Gastroesophageal sphincter (tissue), 4 donors: ENCODE measurements at places on chromosomes 1 and 21.

DNA sequence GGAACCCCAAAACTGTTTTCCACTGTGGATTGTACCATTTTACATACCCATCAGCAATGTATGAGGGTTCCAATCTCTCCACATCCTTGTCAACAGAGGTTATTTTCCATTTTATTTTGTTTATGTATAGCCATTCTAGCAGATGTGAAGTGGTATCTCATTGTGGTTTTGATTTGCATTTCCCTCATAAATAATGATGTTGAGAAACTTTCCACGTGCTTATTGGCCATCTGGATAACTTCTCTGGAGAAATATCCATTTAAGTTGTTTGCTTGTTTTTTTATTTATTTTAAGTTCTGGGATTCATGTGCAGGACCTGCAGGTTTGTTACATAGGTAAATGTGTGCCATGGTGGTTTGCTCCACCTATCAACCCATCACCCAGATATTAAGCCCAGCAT, 280.2 kb upstream of the USP25 start:
- H3K4me3 ChIP-seq = no peak overlapping the region
- H3K27ac ChIP-seq = no peak overlapping the region
- H3K27me3 ChIP-seq = no peaks in the 10 kb centered on the region
- H3K4me1 ChIP-seq = peaks cover 3% of the 10 kb centered on the region

DNA sequence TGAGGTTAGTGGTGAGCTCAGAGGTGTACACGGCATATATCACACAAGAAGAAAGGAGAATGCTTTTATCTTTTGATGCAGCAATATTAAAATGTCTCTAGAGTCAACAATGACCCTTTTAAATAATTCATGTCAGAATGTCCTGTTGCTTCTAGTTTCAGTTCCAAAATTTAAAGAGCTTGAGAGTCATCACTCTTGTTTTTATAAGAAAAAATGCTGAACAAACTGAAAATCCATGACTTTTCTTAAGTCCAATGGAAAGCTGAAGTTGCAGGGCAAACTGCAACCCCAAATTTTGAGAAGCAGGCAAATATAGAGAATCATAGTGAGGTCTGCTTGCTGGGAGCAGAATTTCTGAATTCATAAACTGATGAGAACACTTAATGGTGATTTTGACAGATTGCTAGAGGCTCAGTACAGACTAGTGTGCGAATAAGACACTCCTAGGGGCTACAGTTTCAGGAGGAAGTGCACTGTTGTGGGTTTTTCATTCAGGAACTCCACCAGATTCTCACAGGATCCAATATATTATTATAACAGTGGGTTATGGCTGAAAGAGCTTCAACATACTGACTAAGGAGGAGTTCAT, 135.1 kb downstream of the CLIC6 start:
- no peak overlapping the region for H3K4me3 ChIP-seq
- no peaks in the 10 kb centered on the region for H3K27me3 ChIP-seq
- no peaks in the 10 kb centered on the region for H3K36me3 ChIP-seq
- H3K4me1 ChIP-seq = no peaks in the 10 kb centered on the region

DNA sequence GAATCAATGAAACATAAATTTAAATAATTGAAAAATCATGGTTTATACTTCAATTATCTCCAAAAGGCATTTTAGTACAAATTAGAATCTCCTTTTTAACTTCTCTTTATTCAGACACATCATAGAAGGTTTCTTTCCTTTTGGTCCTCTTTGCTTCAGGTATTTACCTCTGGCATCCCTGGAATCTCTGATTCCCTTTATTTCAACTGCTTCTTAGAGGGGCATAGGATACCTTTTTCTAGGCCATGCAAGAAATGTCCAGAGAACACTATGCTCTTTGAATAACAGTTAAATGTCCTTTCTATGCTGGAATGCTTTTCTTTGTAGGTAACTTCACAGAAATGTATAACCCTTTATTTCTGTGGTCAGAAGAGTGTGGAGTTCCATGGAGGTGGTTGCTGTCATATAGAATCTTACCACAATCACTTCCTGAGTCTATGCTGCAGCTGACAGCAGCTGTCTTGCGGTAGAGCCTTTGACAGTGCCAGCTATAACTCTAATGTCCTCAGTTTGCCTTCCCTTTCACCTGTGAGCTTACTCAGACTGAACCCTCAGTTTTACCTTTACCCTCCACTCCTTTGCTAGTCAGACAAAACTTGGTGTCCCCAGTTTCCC, 8.6 kb downstream of the LAMC2 start:
- H3K36me3 ChIP-seq = no peaks in the 10 kb centered on the region
- no peak overlapping the region for H3K4me3 ChIP-seq
- no peak for ATAC-seq
- no peaks in the 10 kb centered on the region for H3K27me3 ChIP-seq
- peak overlapping the region; percentile 55 for H3K27ac ChIP-seq

- ATAC-seq = no peak
- no peaks in the 10 kb centered on the region for H3K36me3 ChIP-seq
- no peak overlapping the region for H3K4me3 ChIP-seq
- no peaks in the 10 kb centered on the region for H3K4me1 ChIP-seq
- H3K27me3 ChIP-seq = no peaks in the 10 kb centered on the region
Measured at GRCh38 chr1:56301791-56302190, 277.6 kb downstream of the PLPP3 start.

- peaks cover 2% of the 10 kb centered on the region for H3K4me1 ChIP-seq
- no peaks in the 10 kb centered on the region for H3K27me3 ChIP-seq
- H3K36me3 ChIP-seq = peaks cover 15% of the 10 kb centered on the region
- no peak for ATAC-seq
- peak overlapping the region; percentile 88 for H3K27ac ChIP-seq
Measured at GRCh38 chr1:84573481-84573966, 716 bp downstream of the CTBS start.

GRCh38 chr1:6271006-6271405, 10.1 kb upstream of the GPR153 start:
- H3K4me1 ChIP-seq = peaks cover 3% of the 10 kb centered on the region
- no peak overlapping the region for H3K27ac ChIP-seq
- ATAC-seq = no peak
- no peaks in the 10 kb centered on the region for H3K36me3 ChIP-seq

GRCh38 chr1:208184966-208185654, 59.1 kb downstream of the PLXNA2 start:
- H3K4me1 ChIP-seq = peaks cover 8% of the 10 kb centered on the region
- H3K27me3 ChIP-seq = no peaks in the 10 kb centered on the region
- ATAC-seq = peak; percentile 49
- no peaks in the 10 kb centered on the region for H3K36me3 ChIP-seq

GRCh38 chr1:9907441-9907840, 2.6 kb downstream of the CTNNBIP1 start:
- H3K36me3 ChIP-seq = no peaks in the 10 kb centered on the region
- H3K27me3 ChIP-seq = no peaks in the 10 kb centered on the region
- H3K27ac ChIP-seq = no peak overlapping the region
- H3K4me1 ChIP-seq = peaks cover 35% of the 10 kb centered on the region
- ATAC-seq = no peak

- H3K4me1 ChIP-seq = peaks cover 3% of the 10 kb centered on the region
- H3K36me3 ChIP-seq = no peaks in the 10 kb centered on the region
- H3K27me3 ChIP-seq = no peaks in the 10 kb centered on the region
- peak; percentile 35 for ATAC-seq
Measured at GRCh38 chr1:203320591-203321272, 15.4 kb downstream of the BTG2 start.

GRCh38 chr1:239276051-239276450, 110.3 kb upstream of the CHRM3 start:
- no peaks in the 10 kb centered on the region for H3K36me3 ChIP-seq
- H3K27me3 ChIP-seq = no peaks in the 10 kb centered on the region
- no peaks in the 10 kb centered on the region for H3K4me1 ChIP-seq
- H3K4me3 ChIP-seq = no peak overlapping the region

DNA sequence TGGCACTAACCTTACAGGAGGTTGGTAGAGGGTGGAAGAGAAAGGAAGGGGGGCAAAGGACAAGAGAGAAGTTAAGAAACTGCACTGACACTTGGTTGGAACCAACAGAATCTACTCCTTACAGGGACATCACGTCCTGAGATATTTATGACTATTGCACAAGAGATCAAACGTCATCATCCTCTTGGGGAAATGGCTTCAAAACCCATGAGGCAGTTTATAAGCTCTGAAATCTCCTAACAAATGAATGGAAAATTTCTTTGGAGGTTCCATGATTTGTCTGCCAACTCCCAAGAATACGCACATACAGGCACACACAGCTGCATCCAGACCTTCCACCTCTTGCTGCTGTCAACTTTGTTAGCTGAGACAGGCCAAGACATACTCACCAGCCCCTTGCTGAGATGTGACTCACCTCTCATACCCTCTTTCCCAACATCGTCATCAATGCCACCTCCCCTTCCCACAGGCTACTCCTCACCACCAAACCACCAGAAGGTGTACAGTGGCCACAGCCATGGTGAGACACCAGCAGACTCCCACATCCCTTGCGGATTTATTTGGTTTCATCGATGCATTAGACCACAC, 135.5 kb downstream of the SETD4 start:
- H3K36me3 ChIP-seq = no peaks in the 10 kb centered on the region
- no peak overlapping the region for H3K27ac ChIP-seq
- peak; percentile 73 for ATAC-seq

GRCh38 chr1:47681735-47682134, 243.9 kb downstream of the FOXD2 start:
- H3K36me3 ChIP-seq = no peaks in the 10 kb centered on the region
- no peak overlapping the region for H3K27ac ChIP-seq
- peaks cover 12% of the 10 kb centered on the region for H3K27me3 ChIP-seq
- H3K4me3 ChIP-seq = no peak overlapping the region
- ATAC-seq = no peak
- no peaks in the 10 kb centered on the region for H3K4me1 ChIP-seq

- no peaks in the 10 kb centered on the region for H3K36me3 ChIP-seq
- H3K4me3 ChIP-seq = no peak overlapping the region
- H3K27ac ChIP-seq = no peak overlapping the region
- no peak for ATAC-seq
- peaks cover 3% of the 10 kb centered on the region for H3K4me1 ChIP-seq
Measured at GRCh38 chr1:171814692-171815091, 26.6 kb upstream of the DNM3 start.

GRCh38 chr1:233490488-233490887, 123.4 kb upstream of the KCNK1 start:
- H3K4me1 ChIP-seq = no peaks in the 10 kb centered on the region
- no peaks in the 10 kb centered on the region for H3K27me3 ChIP-seq
- no peak overlapping the region for H3K27ac ChIP-seq
- no peaks in the 10 kb centered on the region for H3K36me3 ChIP-seq

GRCh38 chr1:162596514-162597170, 35.1 kb downstream of the UAP1 start:
- H3K4me3 ChIP-seq = no peak overlapping the region
- no peaks in the 10 kb centered on the region for H3K27me3 ChIP-seq
- ATAC-seq = no peak
- no peak overlapping the region for H3K27ac ChIP-seq

DNA sequence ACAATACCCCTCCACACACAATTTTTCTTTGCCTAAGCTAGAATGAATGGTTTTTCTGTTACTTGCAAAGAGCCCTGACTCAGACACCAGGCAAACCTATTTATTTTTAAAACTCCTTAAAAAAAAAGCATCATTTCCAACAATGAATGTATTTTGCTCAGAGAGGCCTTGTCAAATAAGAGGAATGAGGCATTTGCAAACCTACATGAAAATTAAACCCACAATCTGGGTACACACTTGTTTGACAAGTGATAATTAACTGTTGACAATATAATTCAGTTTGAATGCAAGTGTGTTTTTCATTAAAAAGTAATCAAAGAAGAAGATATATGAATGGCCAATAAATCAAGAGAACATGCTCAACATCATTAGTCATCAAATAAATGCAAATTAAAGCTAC, 339.5 kb downstream of the PTPRU start:
- H3K4me3 ChIP-seq = no peak overlapping the region
- no peak for ATAC-seq
- H3K27me3 ChIP-seq = peaks cover 51% of the 10 kb centered on the region
- H3K4me1 ChIP-seq = no peaks in the 10 kb centered on the region
- H3K27ac ChIP-seq = no peak overlapping the region
- no peaks in the 10 kb centered on the region for H3K36me3 ChIP-seq

GRCh38 chr1:1979482-1980165, 24.0 kb downstream of the CFAP74 start:
- H3K4me3 ChIP-seq = no peak overlapping the region
- H3K36me3 ChIP-seq = no peaks in the 10 kb centered on the region
- peaks cover 45% of the 10 kb centered on the region for H3K27me3 ChIP-seq
- H3K27ac ChIP-seq = no peak overlapping the region

DNA sequence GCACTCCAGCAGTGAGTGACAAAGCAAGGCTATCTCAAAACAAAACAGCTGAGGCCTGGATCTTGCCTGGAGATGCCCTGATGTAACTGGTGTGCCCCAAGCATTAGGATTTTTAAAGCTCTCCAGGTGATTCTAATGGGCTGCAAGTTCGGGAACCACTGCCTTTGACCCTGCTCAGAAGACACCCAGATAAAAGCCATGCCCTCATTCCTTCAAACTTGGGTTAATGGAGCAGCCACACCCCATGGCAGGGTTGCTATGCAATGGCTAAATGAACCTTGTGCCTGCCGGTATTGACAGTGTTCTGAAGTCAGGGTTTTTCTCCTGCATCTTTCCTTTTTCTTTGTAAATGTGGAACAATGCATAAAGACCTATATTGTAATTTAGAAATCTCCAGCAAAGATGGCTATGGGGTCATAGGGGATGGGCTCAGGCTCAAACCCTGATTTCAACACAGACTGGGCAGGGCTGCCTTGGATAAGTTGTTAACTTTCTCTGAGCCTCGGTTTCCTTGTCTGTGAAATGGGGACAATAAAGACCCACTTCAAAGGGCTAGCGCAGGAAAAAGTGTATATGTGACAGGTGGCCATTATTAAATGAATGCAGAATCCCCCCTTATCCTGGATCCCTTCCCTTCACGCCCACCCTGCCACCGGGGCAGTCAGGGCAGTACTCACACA, 453 bp downstream of the TFF3 start:
- H3K27ac ChIP-seq = no peak overlapping the region
- no peak for ATAC-seq
- H3K36me3 ChIP-seq = no peaks in the 10 kb centered on the region

DNA sequence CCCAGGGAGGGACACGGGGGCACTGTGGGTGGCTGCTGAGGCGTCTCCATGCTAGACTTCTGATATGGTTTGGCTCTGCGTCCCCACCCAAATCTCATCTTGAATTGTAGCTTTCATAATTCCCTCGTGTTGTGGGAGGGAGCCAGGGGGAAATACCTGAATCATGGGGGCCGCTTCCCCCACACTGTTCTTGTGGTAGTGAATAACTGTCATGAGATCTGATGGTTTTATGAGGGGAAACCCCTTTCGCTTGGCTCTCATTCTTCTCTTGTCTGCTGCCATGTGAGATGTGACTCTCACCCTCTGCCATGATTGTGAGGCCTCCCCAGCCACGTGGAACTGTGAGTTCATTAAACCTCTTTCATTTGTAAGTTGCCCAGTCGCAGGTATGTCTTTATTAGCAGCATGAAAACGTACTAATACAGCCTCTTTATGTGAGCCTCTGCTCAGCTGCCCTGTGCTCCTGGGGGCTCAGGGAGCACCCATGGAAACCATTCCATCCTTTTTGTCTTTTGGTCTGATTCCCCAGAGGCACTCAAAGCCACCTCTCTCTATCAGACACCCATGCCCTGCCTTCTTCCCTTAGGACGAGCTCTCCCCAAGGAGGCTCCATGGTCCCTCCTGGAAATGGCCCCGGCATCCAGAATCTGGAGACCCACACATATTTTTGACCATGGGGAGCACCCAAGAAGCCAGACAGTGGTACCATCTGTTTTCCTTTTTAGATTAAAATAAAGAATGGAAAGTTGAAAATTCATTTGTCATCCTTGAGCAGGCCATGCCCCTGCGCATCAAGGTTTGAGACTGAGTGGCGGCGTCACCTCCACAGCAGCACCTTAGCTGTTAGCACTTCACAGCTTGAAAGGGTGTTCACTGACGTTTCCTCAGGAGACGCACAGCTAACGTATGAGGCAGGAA, 65.9 kb upstream of the FAM20B start:
- ATAC-seq = no peak
- no peak overlapping the region for H3K4me3 ChIP-seq
- H3K27me3 ChIP-seq = no peaks in the 10 kb centered on the region
- no peaks in the 10 kb centered on the region for H3K36me3 ChIP-seq
- H3K4me1 ChIP-seq = no peaks in the 10 kb centered on the region
